ENCODE measurements at places on chromosomes 1 and 21.

DNA sequence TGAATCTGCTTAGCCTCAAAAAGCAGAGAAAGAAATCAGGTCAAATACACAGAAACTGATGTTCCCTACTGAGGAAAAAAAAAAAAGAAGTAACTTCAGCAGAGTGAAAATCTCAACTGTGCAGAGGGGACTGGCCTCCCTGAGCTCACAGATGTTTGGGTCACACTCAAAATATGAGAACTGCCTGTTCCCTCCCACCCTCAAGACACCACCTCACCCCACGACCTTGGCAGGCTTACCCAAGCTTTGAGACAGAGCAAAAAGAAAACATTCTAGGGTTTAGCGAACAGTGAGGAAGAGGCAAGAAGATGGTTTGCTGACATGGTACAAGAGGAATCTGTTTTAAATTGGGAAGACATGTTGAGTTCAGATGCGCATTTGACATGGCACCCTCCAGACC is 48.8 kb downstream of the NID1 start:
- no peak for DNase-seq

- peak; percentile 93 for DNase-seq
These were observed 9.0 kb downstream of the ATP8B2 start for GRCh38 chr1:154334079-154335024.

- no peak for DNase-seq
These were observed 24.8 kb upstream of the ALDH4A1 start for GRCh38 chr1:18927082-18927653.

GRCh38 chr1:202709276-202710041 is 795 bp downstream of the SYT2 start:
- DNase-seq, result no peak

GRCh38 chr1:221783936-221784335 is 42.0 kb upstream of the DUSP10 start:
- no peak for DNase-seq

DNA sequence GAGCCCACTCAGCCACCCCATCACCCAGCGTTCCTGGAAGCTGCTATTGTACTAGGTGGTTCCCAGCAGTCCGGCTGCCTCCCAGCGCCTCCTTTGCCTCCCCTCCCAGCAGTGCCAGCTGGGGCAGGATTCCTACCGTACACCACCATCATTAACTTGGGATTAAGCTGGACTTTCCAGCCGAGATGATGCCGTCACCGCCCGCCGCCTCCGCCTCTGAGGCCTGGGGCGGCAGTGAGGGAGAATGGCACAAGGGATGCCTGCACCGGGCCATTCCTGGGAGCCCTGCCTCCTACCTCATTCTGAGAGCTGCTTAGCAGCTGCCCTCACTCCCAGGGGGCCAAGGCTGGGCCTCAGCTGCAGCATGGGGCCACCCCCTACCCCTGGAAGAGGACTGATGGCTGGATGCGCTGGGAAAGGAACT is 13.2 kb downstream of the CNTN2 start:
- DNase-seq, result no peak

DNA sequence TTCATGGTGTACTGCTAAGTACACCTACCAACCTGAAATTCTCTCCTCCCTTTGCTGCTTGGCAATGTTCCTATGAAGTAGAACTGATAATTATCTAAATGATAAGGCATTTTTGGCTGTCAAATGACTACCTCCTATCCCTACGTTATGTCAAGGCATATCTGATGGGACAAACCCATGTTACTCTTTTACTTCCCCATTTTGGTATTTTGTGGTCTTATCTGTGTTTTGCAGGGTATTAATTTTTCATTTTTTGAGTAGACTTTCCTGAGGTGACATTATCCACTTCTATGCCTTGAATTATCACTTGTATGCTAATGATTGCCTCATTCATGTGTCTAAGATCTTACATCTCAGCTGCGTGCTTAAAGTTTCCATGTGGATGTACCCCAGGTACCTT is 499.6 kb upstream of the B3GALT2 start:
- DNase-seq, result no peak

DNA sequence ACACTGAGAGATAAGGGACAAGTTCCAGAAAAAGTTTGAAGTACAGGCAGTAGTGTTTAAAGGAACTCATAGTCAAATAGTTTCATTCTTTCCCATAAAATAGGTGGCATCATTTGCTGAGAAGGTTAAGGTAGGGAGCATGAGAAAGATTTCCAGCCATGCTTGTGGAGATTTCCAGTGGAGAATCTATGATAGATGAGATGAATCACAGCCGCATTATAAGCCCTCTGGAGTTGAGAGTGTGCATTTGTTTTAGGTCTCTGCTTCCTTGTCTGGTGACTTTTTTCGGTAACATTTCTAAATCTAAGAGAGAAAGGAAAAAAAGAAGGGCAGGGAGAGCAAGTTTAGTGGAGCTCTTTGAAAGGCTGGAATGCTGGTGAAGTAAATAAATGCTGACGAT is 108.7 kb downstream of the DISP1 start:
- DNase-seq, result no peak

DNA sequence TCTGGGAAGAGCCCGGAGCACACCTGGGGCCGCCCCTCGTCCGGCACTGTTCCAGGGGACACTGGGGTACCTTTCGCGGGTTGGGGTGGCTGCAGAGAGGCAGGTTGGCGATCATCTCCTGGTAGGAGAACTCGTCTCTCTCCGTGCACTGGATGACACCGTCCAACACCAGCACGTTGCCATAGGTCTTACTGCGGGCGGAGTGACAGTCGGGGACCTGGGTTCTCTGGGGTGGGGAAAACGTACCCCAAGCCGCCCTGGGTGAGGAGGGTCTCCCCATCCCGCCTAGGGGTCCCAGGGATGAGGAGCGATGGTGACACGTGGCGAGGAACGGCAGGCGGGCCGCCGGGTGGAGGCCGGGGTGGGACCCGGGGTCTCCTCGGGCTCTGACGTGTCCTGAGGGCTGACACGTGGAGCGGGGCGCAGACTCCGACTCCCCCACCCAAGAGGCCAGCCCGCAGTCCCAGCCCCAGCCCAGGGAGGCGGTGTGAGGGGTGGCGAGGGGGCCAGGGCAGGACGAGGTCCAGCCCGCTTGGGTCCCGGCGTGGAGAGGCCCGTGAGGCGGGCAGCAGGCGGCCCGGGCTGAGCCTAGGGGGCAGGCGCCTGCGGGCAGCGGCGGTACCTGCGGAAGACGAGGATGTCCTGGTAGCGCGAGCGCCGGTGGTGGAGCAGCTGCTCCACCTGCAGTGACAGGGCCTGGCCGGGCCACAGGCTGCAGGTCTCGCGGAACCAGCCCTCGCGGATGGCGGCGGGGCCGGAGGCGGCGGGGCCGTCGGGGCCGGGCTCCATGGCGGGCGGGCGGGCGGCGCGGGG is 457 bp downstream of the SRM start:
- DNase-seq, result no peak

DNA sequence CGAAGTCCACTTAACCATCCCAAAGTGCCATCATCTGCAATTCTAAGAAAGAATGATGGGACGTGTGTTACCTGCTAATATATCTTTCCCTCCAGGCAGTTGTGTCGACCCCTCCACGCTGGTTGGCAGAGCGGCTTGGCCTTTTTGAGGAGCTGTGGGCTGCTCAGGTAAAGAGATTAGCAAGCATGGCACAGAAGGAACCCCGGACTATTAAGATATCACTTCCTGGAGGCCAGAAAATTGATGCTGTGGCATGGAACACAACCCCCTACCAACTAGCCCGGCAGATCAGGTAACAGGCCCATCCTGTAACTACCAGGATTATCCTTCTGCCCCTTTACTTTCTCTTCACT is 520 bp downstream of the TARS2 start:
- DNase-seq, result no peak

DNA sequence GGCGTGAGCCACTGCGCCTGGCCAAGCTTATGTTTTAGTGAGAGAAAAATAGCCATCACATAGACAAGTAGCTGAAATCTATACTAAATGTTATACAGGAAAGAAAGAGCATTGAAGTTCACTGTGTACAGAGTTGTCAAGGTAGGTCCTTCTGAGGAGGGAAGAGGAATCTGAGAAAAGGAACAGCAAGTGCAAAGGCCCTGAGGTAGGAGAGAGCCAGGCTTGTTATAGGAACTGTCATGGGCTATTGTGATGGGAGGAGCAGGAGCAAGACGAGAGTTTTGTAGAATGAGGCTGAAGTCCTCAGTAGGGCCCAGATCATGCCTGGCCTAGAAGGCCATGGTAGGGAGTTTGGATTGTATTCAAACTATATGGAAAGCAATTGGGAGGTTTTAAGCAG is 4.6 kb downstream of the ZDHHC18 start:
- DNase-seq, result no peak

DNA sequence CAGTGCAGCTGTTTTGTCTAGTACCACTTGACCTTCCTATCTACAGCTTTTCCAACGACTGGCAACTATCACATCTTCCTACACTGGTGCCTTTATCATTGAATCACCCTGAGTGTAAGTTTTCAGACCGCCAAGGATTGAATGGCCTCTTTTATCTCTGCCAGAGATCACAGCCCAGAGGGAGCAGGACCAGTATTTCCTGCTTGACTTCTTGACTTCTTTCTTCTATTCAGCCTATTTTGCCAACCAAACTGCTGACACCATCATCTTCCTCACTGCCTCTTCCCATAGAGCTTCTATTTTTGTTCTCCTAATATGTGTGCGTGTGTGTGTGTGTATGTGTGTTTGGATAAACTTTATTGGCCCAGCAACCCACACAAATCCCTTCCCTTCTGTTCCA is 53.8 kb downstream of the SERBP1 start:
- DNase-seq, result no peak

- DNase-seq, result no peak
These were observed 272.2 kb downstream of the NPHP4 start for GRCh38 chr1:5720045-5720444.

DNA sequence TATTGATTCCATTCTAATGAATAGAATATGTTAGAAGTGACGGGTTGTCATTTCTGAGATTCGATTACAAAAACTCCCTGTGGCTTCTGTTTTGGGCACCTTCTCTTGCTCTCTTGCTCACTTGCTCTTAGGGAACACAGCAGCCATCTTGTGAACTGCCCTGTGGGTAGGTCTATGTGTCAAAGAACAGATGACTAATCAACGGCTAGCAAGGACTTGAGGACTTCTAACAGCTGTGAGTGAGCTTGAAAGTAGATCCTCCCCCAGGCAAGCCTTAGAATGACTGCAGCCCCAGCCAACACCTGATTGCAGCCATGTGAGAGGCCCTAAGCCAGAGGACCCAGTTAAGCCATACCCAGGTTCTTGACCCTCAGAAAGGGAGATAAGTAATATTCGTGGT is 49.3 kb downstream of the AZIN2 start:
- DNase-seq, result no peak

GRCh38 chr1:166083887-166084286 is 82.9 kb downstream of the FAM78B start:
- DNase-seq, result no peak

Measured in HepG2 (cell line).